ENCODE measurements at places on chromosomes 5 and 9.

DNA sequence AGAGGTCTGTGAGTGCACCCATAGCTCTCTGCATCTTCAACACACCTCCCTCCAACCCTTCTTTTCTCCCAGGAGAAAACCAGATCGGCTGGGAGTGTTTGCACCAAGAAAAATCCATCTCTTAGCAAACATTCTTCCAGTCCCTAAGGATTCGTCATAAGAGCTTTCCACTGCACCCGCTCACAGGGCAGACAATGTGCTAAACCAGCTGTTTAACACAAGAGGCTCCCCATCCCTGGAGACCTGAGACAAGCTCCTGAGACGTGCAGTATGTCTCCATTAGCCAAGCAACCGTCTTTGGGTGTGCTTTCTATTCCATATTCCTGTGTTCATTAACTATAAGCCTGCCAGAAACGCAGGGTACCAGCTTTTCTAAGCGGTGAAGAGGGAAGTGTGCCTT, 93.6 kb upstream of the ZNF462 start:
- DNase-seq = no peak

DNA sequence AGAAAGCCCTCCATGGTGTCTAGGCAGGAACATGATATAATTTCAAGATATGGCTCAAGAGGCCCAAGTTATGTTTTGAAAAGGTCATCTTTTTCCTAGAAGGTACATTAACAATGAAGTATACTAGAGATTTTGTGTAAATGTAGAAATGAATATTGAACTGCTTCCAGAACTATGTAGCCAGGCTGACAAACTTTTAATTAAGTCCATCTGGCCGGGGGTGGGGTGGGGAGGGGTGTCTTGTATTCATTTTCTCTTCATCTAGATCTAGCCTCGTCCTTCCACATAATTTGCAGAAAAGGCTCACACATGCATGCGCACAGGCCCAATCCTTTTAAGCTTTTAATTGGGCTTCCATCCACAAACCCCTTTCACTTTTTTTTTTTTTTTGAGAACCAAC, 323.3 kb downstream of the ARL15 start:
- DNase-seq = no peak

GRCh38 chr5:151318850-151319732, 15.5 kb upstream of the SLC36A3 start:
- DNase-seq = no peak

- no peak for DNase-seq
Observed at GRCh38 chr9:126534431-126535186, 79.1 kb upstream of the LMX1B start.

DNA sequence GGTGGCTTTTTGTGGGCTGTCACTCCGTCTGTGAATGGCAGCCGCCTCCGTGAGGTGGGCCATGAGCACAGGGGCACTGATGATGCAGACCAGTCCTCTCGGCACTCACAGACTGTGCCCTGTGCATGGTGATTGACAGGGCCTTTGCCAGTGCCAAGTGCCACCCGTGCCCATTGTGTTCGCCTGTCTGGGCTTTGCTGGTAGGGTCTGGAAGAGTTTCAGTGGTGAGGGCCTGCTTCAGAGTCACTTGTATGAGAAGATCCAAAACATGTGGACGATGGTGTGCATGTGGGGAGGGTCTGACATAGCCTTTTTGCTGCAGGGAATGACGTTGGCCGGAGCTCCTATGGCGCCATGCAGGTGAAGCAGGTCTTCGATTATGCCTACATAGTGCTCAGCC, 34.9 kb downstream of the TENT4A start:
- no peak for DNase-seq

DNA sequence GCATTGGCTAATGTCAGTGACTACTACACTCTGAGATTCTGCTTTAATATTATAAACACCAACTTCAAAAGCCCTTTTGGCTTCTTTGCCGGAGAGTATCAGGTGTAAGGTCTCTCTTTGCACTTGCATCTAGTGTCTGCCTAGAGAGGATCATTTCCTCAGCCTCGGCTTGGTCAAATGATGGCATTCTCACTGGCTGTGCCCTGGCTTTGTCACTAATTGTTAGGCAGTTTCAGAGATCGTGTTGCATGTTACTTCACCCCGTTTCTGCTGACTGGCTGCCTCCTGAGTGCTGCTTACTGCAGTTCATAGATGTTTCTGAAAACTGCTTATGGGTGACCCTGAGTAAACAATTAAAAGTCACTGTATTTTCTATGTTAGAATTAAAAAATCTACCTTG, 48.8 kb downstream of the SLC1A3 start:
- DNase-seq = no peak

GRCh38 chr9:112288029-112288428, 45.4 kb downstream of the PTBP3 start:
- DNase-seq = no peak

- peak; percentile 48 for DNase-seq
Observed at GRCh38 chr5:8376478-8376877, 507.5 kb downstream of the MTRR start.

GRCh38 chr5:125874717-125875116, 548.5 kb upstream of the GRAMD2B start:
- DNase-seq = no peak

- DNase-seq = peak; percentile 79
Observed at GRCh38 chr9:120619751-120620655, 40.0 kb upstream of the CDK5RAP2 start.

GRCh38 chr5:88824892-88825583, 57.9 kb downstream of the MEF2C start:
- no peak for DNase-seq

- DNase-seq = no peak
Observed at GRCh38 chr5:117947121-117947520, 1041.2 kb downstream of the DTWD2 start.

GRCh38 chr9:135847833-135848232, 59.5 kb downstream of the CAMSAP1 start:
- DNase-seq = no peak

- DNase-seq = peak; percentile 23
Observed at GRCh38 chr5:173281910-173282309, 46.3 kb downstream of the STC2 start.

DNA sequence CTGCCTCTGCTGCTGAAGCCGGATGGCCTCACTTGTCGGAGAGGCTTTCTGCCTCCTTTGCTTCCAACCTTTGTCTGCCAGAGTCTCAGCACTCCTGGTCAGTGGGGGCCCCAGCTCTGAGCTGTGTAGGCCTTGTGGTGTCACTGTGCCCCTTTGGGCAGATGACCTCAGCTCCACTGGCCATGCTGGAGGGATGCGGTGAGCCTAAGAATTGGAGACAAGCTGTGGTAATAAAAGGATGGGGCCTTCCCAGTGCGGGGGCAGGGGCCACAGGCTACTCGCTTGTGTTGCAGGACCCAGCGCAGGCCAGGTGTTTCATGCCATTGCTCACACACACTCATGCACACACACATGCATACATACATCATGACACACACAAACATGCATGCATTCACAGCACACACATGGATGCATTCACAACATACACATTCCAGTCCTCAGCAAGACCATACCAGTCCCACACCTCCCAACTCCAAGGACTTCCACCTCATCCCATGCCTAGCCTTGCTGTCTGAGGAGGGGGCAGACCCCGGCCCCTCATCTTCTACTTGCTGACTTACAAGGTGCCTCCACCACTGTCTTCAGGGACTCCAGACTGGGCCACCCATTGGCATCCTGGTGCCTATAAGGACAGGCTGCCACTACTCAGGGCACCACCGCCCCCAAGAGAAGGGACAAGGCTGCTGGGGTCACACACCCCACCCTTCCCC, 237.7 kb downstream of the SYK start:
- no peak for DNase-seq
